ENCODE measurements at places on chromosomes 6 and 20.
A peak's percentile ranks its signal among the peaks of the same experiment; 100 is the strongest.

DNA sequence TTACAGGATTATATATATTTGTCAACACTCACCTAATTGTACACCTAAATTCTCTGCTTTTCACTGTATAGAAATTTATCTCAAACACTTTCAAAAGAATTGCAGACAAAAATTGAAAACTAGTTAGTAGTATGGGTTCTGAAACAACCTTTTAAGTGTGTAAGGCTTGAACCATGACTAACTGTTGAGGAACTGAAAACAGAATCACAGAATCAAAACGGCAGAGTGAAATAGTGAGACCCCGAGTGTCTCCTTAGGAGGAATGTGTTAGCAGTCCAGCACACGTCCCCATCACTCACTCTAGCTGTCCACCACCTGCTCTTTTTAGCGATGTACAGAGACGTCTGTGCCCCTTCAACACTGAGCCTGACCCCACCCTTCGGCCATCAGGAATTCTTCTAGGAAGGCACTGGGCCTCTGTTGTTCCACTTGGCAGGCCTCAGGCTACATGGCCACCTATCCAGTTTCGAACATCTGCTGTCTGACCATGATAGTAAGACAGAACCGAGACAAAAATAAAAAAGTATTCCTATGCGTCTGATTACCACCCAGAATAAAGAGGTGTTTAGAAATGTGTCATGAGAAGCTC, 227.4 kb downstream of the C6orf118 start:
- peak; percentile 87 for DNase-seq

DNA sequence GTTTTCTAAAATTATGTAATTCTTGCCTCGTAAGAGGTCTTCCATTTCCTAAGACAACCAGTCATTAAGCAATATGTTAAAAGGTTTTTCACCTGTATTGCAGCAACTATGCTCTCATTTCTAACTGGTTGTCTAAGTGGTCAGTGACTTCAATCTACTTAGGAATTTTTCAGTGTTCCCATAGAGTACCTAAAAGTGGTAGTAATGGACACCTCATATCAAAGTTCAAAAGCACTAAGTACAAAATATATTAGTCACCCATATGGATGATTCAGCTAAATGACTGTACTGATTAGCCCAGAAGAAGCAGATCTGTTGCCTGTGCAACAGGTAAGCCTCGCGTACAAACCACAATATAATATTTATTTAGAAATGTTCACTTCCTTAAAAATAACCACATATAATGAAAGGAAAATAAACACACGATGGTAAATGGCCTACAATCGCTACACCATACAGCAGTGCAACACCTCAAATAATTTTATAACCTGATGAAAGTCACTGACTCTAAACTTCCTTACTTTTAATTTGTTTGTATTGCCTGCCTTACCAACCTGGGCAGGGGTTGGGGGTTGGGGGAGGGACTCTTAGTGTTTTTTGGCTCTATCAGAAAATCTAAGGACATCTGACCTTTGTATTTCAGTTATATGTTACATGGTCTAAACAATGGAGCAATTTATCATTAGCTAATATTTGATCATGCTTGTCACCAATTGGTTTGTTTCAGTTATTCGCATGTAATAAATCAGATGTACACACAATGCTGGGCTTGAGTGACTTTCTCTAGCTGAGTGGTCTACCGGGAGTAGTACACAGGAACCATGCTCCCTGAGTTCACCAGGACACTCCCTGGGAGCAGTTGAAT, 105.9 kb downstream of the HIVEP2 start:
- no peak for DNase-seq

DNA sequence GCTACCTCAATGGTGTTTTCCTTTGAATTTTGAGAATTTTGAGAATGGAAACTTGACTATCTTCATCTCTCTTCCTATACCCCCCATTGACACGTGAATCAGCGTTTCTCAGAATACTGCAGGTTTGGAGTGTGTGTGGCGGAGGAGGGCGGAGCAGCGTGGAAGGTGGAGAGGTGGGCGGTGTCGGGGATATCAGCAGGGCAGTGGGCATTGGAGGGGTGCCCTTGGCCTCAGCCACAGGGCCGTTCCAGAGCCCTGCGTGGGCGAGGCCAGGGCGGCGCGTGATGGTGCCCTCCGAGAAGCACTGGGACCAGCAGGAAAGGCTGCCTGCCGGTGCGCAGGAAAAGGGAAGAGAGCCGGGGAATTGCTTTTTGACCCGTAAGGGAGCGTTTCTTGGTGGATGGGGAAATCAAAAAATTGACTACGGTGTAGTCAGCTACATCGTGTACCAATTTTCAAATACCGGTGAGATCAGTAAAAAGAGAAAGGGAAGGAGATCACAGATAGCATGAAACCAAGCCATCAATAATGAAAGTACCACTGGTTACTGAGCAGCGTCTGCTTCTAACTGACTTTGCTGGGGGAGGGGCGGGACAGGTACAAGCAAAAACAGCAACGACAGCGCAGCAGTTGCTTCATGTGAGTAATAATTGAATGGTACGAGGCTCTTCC, 82.7 kb upstream of the DUSP22 start:
- DNase-seq = no peak

GRCh38 chr6:105326833-105327770, 75.8 kb downstream of the PREP start:
- DNase-seq = peak; percentile 84

DNA sequence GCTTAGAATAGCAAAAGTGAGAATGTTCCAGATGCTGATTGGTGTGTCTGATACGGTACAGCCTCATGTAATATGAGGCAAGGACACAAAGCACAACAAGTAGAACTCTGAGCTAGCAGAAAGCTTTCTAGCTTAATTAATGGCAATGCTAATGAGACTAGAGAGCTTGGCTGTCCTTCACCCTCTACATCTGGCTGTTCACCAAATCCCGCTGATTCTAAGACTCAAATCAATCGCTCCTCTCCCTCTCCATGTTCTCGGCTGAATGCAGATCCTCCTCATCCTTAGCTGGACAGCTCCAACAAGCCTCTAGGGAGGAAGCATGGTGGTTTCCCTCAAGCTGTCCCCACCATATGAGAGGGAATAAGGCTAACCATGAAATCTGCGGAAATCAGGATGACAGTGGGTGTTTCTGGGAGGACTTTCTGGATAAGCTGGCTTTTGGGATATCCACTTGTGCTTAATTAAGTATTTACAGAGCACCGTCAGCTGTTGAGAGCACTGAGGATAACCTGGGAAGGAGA, 128.9 kb downstream of the FOXC1 start:
- DNase-seq = peak; percentile 25

- peak; percentile 78 for DNase-seq
Measured at GRCh38 chr20:51570739-51571459, 28.4 kb upstream of the NFATC2 start.

DNA sequence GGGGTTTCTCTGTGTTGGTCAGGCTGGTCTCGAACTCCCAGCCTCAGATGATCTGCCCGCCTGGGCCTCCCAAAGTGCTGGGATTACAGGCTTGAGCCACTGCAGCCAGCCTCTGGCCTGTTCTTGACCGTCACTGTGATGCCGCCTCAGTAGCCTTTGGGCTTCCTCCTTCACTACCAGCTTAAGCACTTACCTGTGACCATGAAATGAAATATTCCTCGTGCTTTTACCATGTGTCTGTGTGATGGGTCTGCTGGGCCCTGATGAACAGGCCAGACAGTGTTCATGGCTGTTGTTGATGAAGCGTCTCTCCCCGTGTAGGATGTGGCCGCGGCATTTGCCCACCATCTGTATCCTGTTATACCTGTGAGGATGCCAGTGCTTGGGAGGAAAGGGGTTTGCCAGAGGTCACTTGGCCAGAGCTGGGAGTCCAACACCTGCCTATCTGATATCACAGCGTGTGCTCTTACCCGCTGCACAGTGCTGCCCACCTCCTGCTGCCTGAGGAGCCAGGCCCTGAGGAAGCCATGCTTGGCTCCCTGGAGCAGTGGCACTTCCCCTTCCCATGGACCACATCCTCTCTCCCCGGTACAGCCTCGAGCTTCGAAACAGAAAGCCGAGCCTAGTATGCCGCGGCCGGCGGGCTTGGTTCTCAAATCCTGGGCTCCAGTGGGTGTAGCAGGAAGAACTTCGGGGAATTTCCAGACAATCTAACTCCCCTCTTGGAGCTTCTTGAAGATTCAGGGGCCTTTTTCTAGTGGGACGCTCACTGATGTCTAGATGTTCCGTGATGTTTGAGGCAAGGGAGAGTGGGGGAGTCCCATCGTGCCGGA, 167.9 kb downstream of the ZDHHC14 start:
- DNase-seq = no peak

DNA sequence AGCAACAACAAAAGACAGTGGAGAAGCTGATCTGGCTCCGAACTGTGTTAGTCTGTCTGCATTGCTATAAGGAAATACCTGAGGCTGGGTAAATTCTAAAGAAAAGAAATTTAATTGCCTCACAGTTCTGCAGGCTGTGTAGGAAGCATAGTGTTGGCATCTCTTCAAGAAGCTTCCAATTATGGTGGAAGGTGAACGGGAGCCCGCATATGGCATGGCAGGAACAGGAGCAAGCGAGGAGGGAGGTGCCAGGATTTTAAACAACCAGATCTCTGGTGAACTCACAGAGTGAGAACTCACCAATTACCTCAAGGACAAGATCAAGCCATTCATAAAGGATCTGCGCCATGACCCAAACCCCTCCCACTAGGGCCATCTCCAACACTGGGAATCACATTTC, 293.5 kb downstream of the SMOC2 start:
- DNase-seq = no peak

- DNase-seq = no peak
Measured at GRCh38 chr6:67768972-67769371, 866.1 kb upstream of the ADGRB3 start.

DNA sequence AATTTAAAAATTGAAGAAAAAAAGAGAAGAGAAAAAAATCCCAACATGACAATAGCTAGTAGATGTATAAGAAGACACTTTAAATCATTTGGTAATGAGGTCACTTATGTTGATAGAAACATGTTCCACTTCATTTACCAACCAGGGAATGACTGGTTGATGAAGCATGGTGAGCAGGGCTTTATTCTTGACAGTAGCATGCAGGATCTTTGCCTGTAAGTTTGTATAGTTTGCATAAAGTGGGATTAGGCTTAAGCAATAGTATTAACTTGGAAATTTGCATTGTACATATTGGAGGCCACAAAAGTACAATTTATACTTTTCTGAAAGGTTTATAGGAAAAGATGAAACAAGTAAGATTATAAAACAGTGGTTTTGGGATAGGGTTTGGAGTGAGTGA, 67.0 kb downstream of the NOX3 start:
- DNase-seq = no peak

- DNase-seq = peak; percentile 46
Measured at GRCh38 chr20:23659989-23660837, 22.5 kb upstream of the CST3 start.

DNA sequence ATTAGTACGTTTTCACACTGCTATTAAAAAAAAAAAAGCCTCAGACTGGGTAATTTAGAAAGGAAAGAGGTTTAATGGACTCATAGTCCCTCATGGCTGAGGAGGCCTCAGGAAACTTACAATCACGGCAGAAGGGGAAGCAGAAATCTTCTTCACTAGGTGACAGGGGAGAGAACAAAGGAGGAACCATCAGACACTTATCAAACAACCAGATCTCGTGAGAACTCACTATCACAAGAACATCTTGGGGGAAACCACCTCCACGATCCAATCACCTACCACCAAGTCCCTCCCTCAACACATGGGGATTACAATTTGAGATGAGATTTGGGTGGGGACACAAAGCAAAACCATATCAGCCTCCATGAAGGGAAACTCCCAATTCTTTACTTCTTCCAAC, 85.2 kb upstream of the MAFB start:
- no peak for DNase-seq

DNA sequence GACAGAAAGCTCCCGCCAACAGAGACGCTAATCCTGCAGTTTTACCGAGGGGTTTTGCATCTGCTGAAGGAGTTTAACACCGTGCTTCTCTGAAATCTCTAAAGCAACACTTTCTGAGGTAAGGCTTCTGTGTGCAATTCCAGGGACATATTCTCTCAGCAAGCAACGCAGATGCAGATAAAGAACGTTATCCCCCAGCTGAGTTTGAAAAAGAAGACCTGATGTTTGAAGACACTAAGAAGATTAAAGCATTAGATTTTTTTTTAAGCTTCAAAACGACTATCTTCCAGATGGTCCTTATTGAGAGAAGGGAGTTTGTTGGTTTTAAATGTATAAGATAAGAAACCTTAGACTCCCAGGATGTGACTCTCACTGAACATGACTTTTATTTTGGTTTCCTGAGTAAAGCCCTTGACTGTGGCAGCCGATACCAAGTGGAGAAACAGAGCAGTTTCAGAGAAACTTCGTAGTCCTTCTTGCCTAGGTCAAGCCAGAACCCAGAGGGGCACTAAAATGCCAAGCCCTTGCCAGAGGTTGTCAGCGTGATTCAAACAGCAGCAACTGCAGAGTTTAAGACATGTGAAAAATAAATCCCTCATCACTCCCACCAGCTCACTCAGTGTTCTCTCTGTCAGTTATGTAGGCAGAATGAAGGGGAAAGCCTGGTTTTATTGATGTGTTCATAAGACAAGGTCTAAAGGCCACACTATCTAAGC, 353.3 kb upstream of the CNR1 start:
- no peak for DNase-seq

DNA sequence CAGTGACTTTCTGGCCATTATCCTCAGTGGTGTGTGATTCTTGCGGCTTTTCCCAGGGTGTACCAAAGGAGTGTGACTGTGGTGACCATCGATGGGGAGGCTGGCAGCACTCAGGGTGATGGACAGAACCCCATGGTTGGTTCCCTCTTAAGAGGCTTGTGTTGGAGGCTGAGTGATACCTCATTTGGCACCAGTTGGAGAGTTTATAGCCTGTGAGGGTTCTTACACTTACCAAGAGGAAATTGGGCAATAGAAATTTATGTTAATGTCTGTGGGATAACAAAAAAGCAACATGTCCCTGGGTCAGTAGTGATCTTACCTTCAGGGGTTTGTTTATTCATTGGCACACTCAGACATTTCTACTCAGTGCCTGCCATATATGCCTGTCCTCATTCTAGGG, 37.2 kb downstream of the DAAM2 start:
- no peak for DNase-seq

- DNase-seq = no peak
Measured at GRCh38 chr20:47466213-47466612, 35.5 kb upstream of the NCOA3 start.

DNA sequence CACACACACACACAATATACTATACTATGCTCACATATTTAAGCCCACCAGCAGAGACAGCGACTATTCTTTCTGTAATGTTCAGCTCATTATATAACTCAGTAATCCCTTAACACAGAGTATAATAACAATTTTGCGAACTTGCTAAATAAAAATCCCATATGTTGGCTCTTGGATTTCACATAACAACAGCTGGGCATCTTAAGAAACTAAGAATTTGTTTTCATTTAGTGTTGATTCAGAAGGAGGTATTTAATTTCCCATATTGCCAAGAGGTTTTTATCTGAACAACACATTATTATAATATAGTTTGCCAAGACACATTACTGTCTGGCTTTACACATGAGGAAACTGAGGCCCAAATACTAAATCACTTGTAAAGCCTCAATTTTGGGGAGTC, 7.4 kb downstream of the ECT2L start:
- peak; percentile 80 for DNase-seq

- DNase-seq = peak; percentile 86
Measured at GRCh38 chr6:166005944-166006899, 161.4 kb downstream of the TBXT start.

Data from tongue (tissue), 3 donors.